ENCODE measurements at places on chromosomes 3 and 15. TPM values are rescaled to one million over a fixed set of nuclear protein-coding genes. Genes with fewer than 3 reads are reported as not detected.

DNA sequence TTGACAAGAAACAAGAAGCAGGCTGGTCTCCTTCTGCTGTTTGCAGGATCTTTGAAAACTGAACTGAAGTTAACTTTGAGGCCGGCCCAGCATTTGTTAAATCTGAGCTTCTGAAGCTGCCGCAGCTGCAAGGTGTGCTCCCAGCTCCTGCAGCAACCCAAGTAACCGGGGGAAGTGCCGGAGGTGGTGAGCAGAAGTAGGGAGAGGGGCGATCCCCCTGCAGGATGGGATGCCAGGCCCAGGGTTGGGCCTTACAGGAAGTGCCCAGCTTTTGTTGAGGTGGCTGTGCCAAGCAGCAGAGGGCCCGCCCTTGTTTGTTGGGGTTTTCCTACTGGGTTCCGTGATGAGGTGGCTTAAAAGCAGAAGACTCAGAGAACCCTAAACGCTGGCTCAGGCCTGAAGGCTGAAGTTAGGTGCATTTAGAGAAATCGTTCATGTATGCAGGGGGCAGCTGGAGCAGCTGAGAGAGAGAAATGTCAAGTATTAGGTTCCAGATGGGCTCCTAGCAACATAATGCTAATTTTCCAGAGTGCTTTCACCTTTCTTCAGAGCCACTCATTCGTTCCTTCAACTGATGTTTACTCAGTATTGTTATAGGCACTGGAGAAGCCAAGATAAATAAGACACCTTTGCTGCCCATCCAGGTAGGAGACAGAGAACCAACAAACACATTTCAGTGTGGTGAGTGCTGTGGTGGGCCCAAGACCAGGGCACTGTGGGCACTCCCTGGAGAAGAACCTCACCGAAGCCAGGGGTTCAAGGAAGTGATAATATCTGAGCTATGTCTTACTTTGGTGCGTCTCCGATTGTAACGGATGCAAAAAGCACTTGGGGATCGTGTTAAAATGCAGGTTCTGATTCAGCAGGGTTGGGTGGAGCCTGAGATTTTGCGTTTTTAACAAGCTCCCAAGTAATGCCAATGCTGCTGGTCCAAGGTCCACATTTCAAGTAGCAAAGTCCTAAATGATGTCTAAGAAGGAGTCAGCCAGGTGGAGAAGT, 42.2 kb upstream of the PLCL2 start:
- DNase-seq: peak; percentile 82

DNA sequence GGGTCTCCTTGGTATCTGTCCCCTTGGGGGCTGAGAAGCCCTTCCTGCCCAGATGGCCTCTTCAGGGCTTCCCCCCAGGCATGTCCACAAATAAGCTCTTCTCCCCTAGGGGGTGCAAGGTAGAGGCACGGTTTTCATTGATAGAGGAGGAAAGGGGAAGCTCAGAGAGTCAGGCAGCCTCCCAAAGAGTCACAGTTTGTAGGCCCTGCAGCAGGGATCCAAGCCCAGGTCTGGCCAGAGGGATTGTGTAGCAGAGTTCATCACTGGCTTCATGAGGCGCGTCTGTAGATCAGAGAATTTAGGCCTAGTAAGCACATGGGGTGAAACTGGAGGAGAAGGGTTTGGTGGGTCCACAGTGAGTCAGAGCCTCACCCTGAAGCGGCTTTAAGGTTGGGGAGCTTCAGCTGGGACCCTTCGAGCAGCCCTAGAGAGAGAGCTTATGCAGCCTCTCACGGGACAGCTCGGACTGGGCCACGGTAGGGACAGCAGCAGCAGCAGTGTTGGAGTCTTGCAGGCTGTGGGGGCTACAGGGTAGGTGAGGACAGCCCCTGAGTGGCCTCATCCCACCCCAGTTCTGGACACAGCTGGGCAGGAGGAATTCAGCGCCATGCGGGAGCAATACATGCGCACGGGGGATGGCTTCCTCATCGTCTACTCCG, 37.5 kb upstream of the ESYT3 start:
- DNase-seq: peak; percentile 69

FOXL2 gene
- total RNA-seq: 0.11 TPM

DNA sequence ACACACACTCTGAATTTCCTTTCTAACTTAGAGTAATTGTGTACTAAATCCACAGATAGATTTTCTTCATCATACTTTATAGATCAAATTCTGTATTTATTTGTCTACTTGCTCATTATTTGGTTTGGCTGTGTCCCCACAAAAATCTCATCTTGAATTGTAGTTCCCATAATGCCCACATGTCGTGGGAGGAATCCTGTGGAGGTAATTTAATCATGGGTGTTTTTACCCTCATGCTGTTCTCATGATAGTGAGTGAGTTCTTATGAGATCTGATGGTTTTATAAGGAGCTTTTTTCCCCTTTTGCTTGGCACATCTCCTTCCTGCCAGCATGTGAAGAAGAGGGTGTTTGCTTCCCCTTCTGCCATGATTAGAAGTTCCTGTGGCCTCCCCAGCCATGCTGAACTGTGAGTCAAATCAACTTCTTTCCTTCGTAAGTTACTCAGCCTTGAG, 198.3 kb upstream of the TGFBR2 start:
- DNase-seq: no peak

- no peak for DNase-seq
Observed at GRCh38 chr15:72850833-72851232, 67.3 kb upstream of the ADPGK start.

- DNase-seq: no peak
Observed at GRCh38 chr3:196210673-196211556, at the start of gene ZDHHC19. ZDHHC19 (minus strand) TSS chr3:196211400; CDS start chr3:196211315, 85 bp downstream.

HIGD2B gene
- total RNA-seq: not detected

DNA sequence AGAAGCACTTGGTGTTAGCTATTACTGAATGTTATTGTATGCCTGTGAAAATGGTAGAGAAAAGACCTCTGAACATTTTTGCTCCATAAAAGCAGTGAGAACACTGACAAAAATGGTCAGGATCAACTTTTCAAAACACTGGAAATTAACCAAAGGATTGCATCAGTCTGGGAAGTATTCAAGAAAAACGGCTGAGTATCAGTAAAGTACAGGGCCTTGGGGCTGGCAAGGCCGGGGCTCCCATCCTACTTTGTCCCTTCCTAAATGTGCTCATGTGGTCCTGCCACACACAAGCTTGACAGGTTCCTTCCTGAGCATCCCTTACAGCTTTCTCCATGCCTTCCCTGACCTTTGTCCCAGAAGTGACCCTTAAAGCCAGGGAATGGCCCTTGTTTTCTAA, 84.0 kb downstream of the CFAP20DC start:
- no peak for DNase-seq

DNA sequence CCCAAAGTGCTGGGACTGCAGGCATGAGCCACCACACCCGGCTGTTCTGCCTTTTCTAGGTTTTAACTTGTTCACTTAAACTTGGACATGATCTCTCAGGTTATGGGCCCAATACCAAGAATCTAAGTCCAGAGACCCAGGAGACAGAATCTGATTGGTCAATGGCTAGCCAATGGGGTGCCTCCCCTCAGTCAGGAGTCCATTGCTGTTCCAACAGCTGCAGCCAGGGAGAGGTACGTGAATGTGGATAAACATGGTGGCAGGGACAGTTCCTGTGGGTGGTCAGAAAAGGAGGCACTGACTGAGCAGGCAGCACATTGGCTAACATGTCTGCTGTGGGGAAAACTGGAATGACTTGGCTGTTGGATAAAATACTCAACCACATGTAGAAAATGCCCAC, 140.3 kb downstream of the RPLP1 start:
- no peak for DNase-seq

DNA sequence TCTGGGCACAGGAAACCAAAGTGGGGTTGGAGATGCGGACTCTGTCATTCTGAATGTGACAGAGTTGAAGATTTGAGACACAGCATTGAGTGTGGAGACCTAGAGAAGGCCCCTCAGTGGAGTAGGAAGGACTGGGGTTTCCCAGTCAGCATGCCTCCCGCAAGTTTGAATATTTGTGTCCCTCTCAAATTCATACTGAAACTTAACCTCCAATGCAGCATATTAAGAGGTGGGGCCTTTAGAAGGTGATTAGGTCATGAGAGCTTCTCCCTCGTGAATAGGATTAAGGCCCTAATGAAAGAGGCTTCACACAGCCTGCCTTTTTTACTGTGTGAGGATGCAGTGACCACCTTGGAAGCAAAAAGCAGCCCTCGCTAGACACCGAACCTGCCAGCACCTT, 8.0 kb downstream of the HDDC3 start:
- no peak for DNase-seq

DNA sequence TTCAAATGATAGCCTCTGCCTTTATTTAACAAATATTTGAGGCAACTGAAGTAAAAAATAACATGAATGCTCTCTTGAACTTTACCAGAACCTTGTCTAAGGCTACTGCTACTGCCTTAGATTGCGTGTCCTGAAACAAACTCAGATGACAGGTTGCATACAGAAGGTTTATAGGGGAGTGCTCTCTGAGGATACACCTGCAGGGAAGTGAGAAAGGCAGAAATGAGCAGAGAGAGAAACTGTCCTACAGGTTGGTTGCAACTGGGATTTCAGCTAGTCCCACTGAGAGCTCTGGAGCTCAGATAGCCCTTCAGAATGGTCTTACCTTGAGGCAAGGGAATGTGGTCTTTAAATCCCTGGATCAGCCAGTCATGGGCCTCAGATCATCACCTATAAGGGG, 165.5 kb downstream of the IL5RA start:
- DNase-seq: no peak

EPHB3 gene
- 3.6 TPM for total RNA-seq

- DNase-seq: no peak
Observed at GRCh38 chr3:186004671-186005070, 66.9 kb upstream of the TRA2B start.

DNA sequence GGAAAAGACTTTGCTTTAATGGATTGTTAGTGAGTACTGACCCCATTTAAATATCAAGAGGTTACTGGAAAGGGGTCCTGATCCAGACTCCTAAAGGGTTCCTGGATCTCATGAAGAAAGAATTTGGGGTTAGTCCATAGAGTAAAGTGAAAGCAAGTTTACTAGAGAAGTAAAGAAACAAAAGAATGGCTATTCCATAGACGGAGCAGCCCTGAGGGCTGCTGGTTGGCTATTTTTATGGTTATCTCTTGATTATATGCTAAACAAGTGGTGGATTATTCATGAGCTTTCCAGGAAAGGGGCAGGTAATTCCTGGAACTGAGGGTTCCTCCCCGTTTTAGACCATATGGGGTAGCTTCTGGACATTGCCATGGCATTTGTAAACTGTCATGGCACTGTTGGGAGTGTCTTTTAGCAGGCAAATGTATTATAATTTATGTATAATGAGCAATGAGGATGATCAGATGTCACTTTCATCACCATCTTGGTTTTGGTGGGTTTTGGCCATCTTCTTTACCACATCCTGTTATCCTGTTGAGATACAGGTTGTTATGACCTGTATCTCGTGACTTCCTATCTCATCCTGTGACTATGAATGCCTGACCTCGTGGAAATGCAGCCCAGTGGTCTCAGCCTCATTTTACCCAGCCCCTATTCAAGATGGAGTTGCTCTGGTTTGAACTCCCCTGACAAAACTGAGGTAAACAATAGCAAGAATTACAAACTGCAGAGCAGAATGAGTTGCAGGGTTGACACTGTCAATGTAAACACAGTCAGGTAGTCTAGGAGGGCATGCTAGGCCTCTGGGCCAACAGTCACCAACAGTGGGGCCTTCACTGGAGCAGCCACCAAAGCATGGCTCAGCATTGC, 10.3 kb upstream of the GPR160 start:
- DNase-seq: no peak

All from cardiac septum (tissue), 1 donor.